ENCODE measurements at places on chromosomes 16 and 17.

- no peak for DNase-seq
Observed at GRCh38 chr17:55458978-55459377, 37.3 kb upstream of the MMD start.

DNA sequence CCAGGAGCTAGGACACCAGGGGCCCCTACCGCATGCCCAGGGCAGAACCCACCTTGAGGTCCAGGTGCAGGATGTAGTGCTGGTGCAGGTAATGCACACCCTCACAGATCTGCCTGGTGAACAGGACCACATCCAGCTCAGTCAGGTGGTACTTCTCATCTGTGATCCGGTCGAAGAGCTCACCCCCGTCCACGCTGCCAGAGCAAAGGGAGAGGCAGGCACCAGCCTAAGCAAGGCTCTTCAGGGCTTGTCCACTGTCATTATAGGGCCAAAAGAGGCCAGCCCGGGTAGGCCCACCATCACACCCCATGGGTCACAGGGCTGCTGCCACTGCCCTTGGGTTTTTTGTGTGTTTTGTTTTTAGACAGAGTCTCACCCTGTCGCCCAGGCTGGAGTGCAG is 21.0 kb downstream of the MYLK3 start:
- no peak for DNase-seq

GRCh38 chr16:72889616-72890582 is 158.0 kb downstream of the ZFHX3 start:
- DNase-seq = no peak

DNA sequence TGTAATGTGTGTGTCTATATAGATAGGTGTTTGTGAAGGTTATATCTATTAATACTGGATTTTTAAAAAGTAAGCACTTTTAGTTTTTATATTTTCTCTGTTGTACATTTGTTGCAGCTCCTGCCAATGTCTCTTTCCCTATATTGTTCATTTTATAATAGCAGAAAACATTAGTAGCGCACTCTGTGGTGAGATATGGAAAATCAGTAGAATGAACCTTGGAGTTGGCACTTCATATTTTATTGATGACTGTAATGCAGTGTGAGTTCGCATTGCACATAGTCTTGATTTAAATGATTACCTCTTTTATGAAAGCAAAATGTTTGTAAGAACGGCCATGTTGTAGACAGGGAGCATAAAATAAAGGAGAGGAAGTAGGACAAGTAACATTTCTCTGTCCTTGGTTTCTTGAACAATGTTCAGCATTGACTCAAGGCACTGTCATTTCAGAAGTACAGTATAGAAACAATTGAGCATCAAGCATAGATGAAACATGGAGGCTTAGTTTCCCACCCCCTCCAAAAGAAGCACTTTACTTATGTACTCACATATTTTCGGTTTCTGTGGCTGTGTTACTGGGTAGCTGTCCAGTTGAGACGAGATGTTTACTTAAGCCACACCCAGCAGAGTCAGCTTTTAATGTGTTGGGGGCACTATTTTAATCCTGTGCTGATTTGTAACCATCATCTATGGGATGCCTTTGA is 74.0 kb downstream of the TANC2 start:
- DNase-seq = no peak

DNA sequence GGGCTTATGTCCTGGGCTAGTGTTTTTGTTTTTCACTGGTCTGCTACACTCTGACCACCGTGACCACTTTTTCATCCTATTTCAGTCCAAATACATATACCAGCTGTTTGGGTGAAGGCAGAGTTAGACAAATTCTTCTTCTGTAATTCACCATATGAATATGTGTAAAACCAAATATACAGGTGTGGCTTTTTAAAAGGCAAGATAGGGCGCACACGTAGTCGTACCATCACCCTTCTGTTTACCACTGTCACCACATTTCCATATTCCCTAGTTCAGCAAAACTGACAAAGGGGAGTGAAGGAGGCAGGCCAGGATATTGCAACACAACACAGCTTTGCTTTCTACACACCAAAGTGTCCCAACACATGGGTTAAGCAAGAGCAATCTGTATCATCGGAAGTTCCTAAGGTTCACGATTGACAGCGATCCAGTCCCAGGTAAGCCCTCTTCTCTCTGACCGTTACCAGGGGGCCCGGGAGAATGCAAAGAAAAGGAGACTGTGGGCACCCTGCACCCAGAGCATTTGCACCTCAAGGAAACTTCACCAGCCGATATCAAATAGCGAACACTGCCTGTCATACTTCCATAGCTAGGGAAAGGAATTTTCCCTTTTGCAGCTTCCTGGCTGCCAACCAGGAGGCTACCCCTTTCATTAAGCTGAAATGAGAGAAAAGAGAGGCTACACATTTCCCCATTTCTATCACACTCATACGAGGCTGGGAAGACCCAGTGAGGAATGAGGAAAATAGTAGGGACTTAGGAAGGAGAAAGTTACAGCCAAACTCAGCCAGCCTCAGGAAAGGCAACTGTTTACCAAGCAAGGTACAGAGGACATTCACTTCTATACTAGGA is 23.1 kb downstream of the CREBBP start:
- no peak for DNase-seq

- DNase-seq = no peak
Observed at GRCh38 chr17:78049609-78050008, 78.9 kb downstream of the TMC6 start.

DNA sequence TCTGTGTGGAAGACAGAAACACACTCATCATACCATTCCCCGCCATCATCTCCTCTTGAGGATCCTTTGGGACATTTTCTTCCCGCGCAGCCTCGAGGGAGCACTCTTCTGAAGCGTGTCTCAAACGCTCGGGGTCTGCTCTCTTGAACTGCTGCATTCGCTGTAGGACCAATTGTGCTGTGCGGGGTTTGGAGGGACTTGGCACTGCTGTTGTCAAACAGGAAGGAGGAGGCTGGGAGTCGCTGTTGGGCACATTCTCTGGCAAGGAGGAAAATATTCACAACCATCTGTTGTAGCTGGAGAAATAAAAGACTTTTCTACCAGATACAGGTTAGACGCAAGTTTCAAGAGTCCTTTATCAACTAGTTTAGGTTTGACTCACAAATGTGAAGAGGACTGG is 5.0 kb downstream of the SLX4 start:
- DNase-seq = no peak

DNA sequence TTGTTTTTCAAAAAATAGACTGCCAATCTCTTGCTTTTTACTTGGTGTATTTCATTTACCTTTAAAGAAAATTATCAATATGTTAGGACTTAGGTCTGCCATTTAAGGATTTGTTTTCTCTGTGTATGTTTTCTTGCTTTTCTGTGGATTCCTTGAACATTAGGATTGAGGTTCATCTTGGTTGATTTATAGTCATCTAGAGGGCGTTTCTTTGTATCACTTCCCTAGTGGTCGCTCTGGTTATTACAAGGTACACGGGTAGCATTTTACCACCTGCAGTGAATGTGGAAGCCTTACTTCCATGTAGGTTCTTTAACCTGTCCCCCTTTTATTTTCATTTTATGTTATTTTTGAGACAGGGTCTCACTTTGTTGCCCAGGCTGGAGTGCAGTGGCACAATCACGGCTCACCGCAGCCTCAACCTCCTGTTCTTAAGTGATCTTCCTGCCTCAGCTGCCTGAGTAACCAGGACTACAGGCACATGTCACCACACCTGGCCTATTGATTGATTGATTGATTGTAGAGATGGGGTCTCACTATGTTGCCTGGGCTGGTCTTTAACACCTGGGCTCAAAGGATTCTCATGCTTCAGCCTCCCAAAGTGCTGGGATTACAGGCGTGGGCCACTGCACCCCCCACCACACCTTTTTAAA is 35.2 kb upstream of the CBX4 start:
- DNase-seq = no peak

DNA sequence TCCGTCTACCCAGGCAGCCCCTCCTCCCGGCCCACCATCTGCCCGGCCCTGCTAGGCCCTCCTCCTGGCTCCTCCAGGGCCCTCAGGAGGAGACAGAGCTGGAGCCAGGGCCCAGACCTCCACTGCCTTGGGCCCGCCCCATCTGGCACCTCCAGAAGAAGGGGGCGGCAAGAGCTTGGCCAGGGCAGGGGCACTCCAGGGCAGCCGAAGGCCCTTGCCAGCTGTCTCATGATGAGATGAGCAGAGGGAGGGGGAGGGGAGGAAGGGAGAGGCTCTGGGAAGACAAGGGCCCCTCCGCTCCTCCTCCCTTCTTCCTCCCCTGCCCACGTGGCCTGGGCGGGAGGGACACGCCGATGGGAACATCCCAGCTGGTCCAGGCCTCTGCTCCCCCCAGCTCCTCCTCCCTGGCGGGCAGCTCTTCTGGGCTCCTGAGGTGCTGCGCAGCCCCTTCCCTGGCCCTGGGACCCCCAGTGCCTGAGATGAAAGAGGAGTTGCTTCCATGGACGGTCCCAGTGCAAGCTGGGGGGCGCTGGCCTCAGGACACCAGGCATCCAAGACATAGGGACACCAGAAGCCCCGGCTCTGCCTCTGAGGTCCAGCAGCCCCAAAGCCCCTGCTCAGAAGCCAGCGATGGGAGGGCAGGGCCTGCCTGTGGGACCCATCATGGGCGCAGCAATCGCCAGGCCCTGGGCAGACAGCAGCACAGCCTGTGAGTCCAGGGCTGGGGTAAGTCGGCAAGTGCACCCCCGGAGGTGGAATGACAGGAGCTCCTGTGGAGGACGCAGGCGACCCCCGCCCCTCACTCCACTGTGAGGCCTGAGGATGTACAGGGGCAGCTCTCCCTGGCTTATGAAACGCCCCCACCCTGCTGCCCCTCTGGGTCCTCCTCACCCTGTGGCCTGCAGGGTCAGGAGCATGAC is 23.6 kb upstream of the ENPP7 start:
- DNase-seq = no peak

- DNase-seq = no peak
Observed at GRCh38 chr16:79698341-79698753, 97.8 kb upstream of the MAF start.

DNA sequence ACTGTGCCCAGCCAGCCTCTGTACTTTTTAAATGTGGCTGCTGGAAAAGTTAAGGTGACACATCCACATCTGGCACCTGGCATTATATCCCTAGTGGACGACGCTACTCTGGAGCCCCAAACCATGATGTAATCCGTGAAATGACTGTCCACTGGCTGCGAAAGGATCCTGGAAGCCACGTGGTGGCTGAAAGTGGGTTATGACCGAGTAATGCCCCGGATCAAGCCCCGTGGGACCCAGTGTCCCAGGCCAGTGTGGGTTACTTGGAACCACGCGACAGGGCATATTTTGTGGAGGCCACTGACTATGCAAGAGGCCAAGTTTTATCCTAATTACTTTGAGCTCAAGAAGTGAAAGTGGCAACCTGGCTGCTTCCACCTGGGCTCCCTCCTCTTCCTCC is 79.6 kb downstream of the PGS1 start:
- DNase-seq = no peak

DNA sequence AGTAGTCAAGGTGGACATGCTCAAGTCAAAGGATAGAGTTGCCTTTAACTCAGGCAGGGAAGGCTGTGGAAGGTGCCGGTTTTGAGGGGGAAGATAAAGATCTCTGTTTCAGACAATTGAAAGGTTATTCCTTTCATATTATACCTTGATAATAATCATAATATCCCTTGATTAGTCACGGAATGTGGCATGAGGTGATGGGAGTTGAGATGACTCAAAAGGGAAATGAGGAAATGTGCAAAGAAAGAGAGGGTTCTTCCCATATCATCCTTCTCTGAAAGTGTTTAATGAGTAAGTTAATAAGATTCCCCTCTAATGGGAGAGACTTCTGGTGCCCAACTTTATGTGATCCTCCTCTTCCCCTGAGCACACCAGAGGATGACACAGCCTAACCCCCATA is 43.1 kb upstream of the HS3ST2 start:
- DNase-seq = no peak

All from NCI-H187 treated with DMSO at 0.1 percent for 48 hours (cell line).